Activated CD4-positive, alpha-beta memory T cell treated with anti-CD3 and anti-CD28 coated beads for 36 hours (primary cell): ENCODE measurements at places on chromosomes 6 and 20.

DNA sequence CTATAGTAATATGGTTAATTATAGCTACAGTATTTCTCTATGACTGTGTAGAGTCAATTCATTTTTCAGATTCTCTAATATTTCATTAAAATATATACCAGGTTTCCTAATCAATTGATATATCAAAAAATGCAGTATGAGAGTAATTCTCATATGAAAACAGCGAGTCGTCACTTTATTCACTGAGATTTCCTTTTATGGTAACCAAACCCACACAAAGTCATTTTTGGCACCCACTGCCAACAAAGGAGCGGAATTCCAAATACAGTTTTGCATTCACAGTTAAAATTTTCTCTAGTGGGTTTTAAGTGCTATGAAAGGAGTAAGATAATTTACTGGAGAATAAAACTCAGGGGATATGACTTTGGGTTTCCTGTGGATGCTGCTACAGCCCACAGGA lies 163.8 kb downstream of the HIVEP2 start:
- DNase-seq: no peak

DNA sequence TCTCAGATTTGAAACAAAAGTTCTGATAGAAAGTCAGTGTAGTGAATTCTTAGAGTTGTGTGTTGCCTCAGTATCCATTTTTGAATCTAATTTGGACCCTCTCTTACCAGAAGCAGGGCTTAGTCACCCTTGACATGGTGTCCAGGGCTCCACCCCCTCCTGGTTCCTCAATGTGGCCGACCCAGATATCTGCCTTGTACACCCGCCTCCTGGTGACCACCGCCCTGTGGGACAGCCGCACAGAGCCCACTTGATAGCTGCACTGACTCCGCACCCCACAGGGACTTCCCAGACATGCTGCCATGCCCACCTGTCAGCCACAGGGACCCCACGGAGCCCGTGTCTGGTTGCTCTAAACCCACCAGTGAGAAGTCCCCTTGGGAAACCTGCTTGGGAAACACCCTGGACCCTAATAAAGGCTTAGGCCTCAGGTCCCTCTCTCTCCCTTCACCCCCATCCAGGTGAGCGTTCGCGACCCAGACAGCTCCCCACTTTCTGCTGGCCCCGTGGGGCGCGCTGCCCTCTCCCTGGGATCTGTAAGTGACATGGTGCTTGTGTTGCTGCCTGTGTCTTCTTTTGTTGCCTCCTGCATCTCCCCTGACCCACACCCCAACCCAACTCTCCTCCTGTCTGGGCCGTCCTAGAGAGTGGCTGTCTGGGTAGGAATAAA lies 47.2 kb upstream of the SYNDIG1 start:
- DNase-seq: no peak

GRCh38 chr6:139533171-139533570 lies 158.7 kb upstream of the CITED2 start:
- no peak for DNase-seq

GRCh38 chr6:136037242-136037875 lies 185.9 kb downstream of the PDE7B start:
- DNase-seq: peak; percentile 49

GRCh38 chr6:88865275-88865674 lies 98.1 kb downstream of the RNGTT start:
- DNase-seq: no peak

- DNase-seq: no peak
Observed at GRCh38 chr20:2237059-2237458, 58.7 kb upstream of the TGM3 start.

DNA sequence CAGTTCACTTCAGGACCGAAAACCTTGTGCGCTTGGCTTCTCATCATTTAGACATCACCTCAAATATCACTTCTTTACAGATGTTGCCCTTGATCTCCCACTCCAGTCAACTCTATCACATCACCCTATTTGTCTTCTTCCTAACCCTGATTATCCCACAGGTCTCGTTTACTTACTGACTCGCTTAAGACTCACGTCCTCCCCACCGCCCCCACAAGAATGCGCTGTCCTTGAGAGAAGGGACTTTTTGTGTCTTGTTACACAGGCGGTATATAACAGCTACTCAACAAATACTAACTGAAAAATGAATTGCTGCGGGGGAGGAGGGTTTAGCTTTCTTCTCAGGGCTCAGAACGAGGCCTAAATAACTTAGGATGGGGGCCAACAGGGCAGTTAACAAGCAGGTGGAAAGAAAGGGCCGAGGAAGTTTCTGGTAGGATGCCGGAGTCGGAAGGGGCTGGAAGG lies 527 bp downstream of the TOMM34 start:
- DNase-seq: peak; percentile 88

DNA sequence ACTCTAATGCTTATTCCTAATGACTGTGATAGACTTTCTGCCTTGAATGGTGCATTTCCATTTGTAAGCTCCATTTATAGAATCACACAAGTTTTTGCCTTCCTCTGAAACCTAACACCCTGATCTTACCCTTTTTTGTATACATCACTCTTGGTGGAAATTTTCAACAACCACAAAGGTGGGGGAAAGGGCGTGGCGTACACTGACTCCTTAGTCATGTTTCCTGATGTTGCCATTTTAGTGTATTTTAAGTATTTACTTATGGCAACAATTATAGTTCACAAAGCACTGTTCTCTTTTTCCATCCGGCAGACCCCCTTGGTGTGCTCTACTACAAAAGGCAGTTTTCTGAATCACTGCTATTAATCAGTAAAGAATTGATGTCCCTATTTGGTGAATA lies 92.0 kb downstream of the ATXN1 start:
- peak; percentile 87 for DNase-seq

DNA sequence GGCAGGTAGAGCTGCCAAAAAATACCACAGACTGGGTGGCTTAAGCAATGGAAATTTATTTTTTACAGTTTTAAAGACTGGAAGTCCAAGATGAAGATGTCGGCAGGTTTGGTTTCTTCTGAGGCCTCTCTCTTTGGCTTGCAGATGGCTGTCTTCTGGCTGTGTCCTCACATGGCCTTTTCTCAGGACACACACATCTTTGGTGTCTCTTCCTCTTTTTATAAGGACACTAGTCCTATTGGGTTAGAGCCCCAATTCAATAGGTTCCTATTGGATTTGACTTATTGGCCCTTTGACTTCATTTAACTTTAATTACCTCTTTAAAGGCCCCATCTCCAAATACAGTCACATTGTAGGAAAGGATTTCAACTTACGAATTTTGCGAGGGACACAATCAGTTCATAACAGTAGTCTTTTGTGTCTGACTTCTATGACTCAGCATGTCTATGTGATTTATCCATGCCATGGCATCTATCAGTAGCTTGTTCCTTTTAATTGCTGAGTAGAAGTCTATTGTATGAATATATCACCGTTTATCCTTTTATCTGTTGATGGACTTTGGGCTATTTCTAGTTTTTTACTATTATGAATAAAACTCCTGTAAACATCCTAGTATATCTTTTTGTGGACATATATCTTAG lies 11.0 kb upstream of the TCP11 start:
- DNase-seq: no peak
